ENCODE measurements at places on chromosomes 11 and 22.

DNA sequence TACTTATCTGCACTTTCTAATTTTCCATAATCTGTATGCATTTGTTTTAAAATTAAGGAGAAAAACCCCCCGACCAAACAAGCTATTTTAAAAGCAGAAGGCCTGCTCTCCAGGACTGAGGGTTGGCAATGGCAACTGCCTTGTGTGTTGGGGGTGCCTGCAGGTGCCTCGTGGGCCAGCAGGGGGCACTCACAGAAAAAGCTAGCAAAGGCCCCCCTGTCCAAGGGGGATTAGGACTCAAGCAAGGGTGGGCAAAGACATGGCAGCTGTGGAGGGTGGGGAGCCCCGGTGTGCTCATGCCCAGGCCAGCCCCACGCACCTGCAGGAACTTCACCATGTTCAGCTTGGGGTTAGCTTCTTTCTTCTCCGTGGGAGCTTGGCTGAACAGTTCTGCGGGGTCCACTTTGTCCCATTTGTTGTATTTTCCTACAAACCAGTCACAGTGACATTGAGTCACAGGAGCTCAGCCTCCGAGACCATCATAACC is 10.3 kb downstream of the TOP3B start:
- no peak for DNase-seq

- DNase-seq = no peak
Measured at GRCh38 chr11:85955531-85955930, 100.3 kb downstream of the CCDC83 start.

- DNase-seq = no peak
Measured at GRCh38 chr11:102683277-102683676, 22.3 kb downstream of the MMP27 start.

DNA sequence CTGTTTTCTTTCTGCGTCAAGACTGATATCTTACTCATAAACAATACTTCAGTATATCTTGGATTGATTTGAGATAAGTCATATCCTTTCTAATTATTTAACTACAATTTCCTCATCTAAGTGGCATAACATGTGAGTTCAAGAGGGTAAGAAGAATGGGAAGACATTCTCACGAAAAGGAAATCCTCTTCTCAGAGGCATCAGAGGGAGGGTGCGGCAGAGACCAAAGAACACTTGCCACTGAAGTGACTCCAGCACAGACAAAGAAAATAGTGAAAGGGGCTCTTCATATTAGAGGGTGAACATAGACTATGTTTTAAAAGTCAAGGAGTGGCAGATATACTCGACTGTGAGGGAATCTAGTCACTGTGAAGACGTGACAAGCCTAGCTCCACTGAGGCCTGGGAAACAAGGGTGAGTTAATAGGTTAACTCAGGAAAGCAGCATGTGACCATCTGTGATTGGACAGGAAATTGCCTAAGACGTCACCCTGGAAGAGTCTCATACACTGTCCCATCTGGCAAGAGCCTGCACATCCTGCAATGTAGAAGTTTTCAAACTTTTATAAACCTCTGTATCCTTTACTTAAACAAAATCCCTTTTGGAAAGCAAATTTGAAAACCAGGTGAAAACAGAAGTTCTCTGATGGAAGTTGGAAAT is 1.9 kb upstream of the MMP1 start:
- no peak for DNase-seq

- no peak for DNase-seq
Measured at GRCh38 chr22:46273432-46274148, 5.8 kb downstream of the TTC38 start.

DNA sequence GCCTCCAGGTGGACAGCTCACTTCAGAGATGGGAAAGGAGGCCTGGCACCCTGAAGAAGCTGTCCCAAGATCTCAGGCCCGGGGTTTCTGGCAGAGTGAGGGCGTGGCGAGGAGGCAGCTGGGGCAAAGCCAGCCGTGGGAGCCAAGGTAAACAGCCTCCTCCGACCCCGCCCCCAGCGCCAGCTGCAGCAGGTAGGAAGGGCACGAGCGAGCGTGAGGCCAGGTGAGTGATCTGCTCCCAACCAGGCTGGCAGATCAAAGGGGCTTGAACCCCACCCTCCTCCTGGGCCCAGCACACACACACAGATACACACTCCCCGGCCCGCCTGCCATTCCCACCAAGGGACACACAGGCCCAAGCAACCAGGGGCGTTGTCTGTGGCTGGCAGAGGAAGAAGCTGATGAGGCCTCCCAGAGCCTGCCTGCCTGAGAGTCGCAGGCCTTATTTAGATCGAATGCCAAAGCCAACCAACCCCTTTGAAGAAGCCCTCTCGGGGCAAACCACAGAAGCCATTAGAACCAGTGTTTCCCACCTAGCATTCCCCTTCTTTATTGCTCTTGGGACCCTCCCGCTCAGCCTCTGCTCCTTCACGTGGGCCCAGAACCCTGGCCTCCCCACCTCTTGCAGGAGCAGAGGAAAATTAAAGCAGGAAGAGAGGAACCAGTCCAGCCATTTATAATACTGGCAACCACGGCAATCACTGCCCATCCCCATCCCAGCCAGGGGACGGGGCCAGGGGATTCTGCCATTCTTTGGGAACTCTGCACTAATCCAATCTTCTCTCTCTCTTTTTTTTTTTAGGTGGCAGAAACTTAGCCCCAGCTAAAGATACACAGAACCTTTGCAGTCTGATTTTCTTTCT is 5.0 kb downstream of the PDGFB start:
- peak; percentile 91 for DNase-seq

- peak; percentile 56 for DNase-seq
Measured at GRCh38 chr11:47399860-47400767, 8.3 kb upstream of the SLC39A13 start.

DNA sequence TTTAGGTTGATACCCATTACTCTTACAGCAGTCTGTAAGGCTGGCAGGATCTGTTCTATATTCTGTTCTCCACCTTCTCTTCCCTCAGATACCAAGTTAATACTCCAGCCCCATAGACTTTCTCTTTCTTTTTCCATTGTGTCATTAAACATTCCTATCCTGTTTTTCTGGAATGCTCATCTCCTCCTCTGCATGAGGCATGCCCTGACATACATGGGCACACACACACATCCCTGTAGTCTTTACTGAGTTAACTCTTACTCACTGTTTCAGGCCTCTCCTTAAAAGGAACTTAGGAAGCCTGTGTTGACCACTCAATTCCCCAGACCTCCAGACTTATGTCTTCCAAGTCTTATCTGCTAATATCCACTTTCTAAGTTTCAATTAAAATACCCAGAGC is 476.8 kb downstream of the METTL15 start:
- DNase-seq = no peak

GRCh38 chr11:108697872-108698473 is 33.1 kb downstream of the DDX10 start:
- DNase-seq = no peak

GRCh38 chr22:36327922-36328551 is 59.7 kb downstream of the MYH9 start:
- DNase-seq = no peak

DNA sequence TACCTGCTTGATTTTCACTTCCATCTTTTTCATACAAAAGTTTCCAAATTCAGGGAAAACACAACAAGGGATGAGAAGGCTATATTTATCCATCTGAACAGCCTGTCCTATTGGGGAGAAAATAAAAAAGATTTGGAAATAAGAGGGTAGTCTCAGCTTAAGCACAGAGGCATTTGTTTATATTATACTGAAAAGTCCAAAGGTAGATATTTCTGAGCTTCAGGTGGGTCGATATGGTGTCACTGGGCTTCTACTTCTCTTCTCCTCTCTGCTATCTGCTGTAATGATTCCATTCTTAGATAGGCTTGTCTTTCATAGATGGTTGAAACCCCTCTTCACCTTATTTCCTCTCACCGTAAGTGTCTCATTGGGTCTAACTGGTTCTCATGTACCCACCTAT is 337.0 kb downstream of the INSC start:
- DNase-seq = no peak

- DNase-seq = no peak
Measured at GRCh38 chr11:25485315-25485714, 846.6 kb upstream of the ANO3 start.

GRCh38 chr11:132046288-132046865 is 676.0 kb downstream of the NTM start:
- no peak for DNase-seq

DNA sequence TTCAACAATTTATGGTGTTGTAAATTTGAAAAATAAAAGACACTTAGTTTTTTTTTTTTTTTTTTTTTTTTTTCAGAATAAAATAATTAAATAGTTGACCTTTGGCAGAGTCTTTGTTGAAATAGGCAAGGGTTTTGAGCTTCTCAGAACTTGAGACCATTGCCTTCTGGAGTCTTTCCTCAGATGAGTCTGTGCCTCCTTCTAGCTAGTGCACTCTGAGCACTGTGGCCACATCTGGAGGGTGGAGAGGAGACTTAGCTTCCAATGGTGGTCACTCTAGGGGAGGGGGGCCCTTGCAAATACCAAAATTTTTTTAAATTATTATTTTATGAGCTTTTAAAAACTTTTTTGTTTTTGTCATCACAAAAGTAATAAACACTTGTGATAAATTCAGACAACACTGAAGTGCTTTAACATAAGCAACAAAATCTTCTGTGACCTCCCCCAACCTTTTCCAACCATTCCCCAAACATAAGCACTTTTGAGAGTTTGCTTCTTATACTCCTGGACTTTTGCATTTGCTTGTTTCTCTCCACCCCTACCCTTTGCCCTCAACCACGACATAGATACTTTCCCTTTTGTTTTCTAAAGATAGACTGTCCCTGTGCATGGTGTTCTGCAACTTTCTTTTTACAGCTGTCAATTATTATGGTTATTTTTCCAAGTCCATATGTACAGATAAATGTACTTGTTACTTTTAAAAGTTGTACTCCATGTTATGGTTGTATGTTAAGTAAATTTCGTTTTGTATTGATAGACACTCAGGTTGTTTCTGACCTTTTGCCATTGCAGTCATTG is 41.1 kb downstream of the BMAL1 start:
- DNase-seq = peak; percentile 47

DNA sequence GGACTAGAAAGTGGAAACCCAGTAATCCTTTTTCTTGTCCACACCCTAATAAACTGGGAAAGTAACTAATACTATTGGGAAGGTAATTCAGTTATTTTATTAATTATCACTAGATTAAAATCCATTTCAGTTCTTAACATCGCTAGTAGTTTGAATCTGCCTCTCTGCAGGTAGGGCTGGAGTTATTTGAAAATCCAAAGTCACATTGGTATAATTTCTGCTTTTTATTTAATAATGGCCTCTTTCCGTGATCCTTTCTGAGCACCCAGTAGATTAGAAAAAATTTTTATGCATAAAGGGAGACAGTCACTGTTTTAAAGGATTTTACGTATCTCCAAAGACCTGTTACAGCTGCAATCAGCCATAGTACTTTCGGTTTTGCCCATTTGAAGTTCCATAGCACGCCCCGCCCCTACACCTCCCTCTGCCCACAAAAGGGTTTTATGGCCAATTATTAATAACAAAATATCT is 605 bp upstream of the COPB1 start:
- peak; percentile 83 for DNase-seq

GRCh38 chr22:38452373-38453065 is 2.5 kb downstream of the KCNJ4 start:
- no peak for DNase-seq

DNA sequence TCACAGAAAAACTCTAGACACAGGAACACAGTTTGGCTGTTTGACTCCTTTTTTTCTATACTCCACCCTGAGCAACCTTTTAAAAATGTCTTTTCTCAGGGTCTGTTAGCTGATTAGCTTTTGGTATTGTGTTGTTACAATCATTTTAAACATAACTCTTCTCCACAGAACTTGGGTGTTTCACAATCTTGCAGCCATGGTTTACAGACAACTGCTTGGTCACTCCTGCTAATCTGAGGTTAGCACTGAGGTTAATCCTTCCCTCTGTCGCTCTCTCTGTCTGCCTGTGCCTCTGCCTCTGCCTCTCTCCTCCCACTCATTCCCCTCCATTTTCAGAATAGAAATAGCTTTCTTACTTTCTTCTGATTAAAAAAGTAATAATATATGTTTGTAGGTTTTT is 62.4 kb upstream of the ZBED5 start:
- DNase-seq = no peak

- peak; percentile 88 for DNase-seq
Measured at GRCh38 chr11:2393941-2394817, 6.4 kb upstream of the TSSC4 start.

GRCh38 chr22:20567993-20568417 is 60.6 kb downstream of the MED15 start:
- no peak for DNase-seq

DNA sequence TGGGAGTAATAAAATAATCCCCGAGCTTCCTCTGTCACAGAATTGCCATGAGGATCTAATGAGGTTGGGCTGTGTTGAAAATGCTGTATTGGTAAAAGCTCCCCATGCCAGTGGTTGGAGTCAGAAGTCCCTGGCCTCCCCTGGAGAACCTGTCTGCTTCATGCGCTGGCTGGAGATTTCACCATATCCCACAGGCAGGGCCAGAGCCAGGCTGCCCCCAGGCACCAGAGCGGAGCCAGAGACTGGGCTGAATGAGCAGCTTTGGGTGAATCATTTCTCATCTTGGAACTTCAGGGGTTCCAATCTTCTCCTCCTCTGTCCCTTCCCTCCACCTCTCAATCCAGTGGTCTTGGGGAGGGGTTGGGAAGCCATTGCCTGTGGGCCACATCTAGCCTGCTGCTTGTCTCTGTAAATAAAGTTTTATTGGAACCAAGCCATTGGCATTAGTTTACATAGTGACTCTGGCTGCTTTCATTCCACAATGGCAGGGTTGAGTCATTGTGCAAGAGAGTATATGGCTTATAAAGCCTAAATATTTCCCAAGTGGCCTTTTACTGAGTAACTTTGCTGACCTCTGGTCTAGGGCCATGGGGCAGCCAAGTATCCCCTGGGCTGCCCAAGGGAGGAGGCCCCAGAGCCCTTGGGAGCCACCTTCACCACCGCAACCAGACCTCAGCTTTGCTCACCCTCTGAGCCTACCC is 35.2 kb downstream of the LRRC10B start:
- no peak for DNase-seq

- no peak for DNase-seq
Measured at GRCh38 chr11:108666373-108666772, 1.5 kb downstream of the DDX10 start.

GRCh38 chr11:46617972-46618314 is 590 bp downstream of the ATG13 start:
- DNase-seq = no peak

- no peak for DNase-seq
Measured at GRCh38 chr11:74097686-74098237, 73.0 kb downstream of the C2CD3 start.

- DNase-seq = peak; percentile 70
Measured at GRCh38 chr22:31083377-31083768, 2.3 kb downstream of the SMTN start.

- DNase-seq = no peak
Measured at GRCh38 chr11:57434640-57435546, 8.0 kb upstream of the SLC43A3 start.

- no peak for DNase-seq
Measured at GRCh38 chr11:38718049-38718448, 2120.0 kb upstream of the RAG2 start.

DNA sequence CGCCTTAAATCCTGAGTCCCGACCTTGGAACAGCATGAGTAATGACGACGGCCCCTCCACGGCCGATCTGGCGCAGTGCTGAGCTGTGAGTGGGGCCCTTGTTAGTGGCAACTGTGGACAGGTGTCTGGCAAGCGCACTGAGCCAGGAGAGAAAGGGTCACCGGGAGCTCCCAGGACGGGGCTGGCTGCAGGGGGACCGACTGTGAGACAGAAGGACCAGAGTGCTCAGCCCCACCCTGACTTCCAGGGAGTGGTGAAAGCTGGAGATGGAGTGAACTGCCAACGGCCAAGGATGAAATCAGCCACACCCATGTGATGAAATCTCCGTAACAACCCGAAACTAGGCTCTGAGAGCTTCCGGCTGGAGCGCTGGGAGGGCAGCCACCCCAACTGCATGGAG is 228.6 kb downstream of the BRD1 start:
- no peak for DNase-seq

- no peak for DNase-seq
Measured at GRCh38 chr11:65390099-65390941, 3.9 kb downstream of the FRMD8 start.

Measured in Peyer's patch (tissue), 4 donors.